Fibroblast of skin of right quadriceps (primary cell): ENCODE measurements at places on chromosomes 5 and 9.

- no peak for DNase-seq
These were observed 52.1 kb downstream of the SEMA4D start for GRCh38 chr9:89445801-89446251.

DNA sequence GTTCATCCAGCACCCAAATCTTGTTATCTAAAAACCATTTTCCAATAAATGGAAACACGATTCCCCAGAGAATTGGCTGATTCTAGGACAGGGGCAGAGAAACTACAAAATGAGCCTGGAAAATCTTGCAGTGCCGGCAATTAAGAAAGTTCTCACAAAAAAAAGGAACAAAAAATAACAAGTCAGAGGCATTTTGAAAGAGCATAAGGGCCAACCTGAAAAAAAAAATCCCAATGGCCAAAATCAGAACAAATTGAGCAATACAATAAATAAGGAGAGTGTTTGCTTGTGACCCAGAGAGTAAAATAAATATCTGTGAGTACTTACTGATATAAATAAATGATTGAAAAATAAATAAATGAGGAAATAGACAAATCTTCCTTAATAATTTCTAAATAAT, 55.1 kb upstream of the S1PR3 start:
- no peak for DNase-seq

DNA sequence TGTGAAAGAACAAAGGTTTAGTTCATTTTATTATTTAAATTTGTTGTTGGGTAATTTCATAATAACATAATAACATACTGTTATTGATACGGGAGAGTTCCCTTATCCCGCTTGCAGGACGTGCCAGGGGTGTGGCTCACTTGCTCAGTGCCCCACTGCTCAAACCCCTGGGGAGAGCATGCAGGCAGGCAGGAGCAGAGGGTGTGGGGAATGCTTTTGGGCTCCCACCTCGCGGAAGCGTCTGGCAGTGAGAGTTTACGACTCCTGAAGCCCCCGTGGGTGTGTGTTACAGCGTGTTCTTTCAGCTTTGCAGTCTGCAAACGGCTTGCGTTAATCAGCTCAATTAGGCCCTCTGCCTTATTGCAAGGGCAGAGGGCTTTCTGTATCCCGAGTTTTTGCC, 675.9 kb downstream of the SEMA5A start:
- DNase-seq = no peak

DNA sequence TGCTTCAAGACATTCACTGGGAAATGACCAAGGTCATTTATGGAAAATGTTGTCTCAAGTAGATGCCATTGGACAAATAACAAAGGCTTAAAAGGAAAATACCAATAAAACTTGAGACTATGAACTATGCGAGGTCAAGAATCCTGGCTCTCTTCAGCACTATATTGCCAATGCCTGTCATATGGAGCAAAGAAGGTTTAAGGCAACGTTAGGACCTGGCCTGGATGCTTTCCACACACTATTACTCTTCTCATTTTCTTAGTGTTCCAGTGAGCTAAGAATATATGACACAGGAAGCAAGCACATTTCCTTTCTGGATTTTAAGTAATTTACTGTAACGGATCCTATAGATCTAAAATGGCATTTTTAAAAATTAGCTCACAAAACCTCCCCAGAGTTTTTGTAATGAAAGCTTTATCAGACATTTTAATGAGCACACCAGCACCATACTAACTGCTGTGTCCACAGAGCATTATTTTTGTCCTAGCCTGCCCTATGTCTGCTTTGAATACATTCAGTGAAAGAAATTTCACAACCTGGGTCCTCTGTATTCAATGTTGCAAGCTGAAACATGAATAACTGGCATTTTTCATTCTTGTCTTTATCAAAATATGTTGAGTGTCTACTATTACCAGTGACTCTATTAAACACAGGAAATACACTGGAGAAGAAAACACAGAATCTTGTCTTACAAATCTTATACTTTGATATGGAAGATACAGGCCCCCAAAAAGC, 315.6 kb downstream of the CETN3 start:
- DNase-seq = peak; percentile 17

DNA sequence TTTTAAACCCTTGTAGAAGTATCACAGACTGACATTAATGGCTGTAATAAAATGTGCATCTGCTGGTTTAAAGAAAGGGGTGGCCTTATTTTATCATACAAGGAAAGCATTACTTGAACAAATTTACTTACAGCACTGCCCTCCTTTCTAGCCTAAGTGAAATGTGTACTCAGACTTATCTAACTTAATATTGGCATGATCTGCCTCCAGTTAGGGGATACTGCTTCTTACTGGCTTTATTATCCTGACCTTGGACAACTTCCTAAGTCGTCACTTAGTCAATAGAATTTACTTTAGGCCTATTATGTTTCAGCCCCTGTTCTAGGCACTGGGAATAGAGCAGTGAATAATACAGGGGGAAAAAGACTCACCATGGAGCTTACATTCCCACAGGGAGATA, 79.4 kb downstream of the TEK start:
- no peak for DNase-seq

- no peak for DNase-seq
These were observed 13.6 kb downstream of the SLF1 start for GRCh38 chr5:94632024-94632423.
